EH (cell line): ENCODE measurements at places on chromosomes 3 and 15.
A peak's percentile ranks its signal among the peaks of the same experiment; 100 is the strongest.

DNA sequence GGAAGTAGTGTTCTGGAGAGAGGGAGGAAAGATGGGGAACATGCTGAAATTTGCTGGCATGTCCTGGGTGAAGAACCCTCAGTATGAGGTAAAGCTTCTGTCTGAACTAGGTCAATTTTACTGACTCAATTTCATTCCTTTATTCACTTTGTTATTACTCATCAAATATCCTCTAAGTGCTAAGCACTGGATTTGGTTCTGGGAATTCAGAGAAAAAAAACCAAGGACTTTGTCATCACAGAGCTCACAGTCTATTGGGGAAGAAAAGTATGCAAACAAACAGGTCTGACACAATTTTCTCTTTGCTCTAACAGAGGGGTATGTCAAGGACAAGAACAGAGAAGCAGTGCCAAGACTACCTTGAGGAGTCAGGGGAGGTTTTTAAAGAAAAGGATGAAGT is 68.0 kb downstream of the TFG start:
- DNase-seq, result peak; percentile 76

GRCh38 chr3:136380530-136380929 is 130.4 kb downstream of the PCCB start:
- DNase-seq, result peak; percentile 42

DNA sequence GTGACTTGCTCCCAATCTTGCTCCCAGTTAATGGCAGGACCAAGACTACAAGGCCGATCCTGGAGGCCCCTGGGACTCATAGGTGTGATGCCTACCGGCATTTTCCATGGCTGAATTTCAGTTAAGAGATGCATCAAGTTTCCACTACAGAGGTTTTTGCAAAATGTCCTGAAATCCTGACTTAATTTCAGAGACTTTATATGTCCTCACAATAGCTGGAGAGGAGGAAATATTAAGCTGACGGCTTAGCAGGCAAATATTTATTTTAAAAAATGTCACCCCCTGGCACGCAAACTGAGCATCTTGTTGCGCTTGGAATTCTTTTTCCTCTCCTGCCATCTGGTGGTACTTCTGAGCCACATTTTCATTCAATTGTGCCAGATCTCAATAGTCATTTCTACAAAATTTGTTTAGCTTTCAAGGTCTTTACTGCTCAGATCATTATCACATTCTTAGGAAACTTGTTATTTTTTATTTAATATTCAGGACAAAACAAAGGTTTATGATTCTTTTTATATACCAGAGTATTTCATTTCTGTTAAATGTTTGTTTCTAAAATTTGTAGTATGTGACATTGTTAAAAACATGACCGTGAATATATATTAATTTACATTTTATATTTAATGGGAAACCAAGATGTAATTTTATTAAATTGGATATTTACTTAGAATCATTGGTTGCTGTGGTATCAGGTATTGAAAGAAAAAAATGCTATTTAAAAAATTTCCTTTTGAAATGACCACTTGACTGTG is 189.2 kb upstream of the THRB start:
- DNase-seq, result peak; percentile 65

- peak; percentile 98 for DNase-seq
Measured at GRCh38 chr3:58628823-58629562, 37.6 kb downstream of the FAM3D start.

DNA sequence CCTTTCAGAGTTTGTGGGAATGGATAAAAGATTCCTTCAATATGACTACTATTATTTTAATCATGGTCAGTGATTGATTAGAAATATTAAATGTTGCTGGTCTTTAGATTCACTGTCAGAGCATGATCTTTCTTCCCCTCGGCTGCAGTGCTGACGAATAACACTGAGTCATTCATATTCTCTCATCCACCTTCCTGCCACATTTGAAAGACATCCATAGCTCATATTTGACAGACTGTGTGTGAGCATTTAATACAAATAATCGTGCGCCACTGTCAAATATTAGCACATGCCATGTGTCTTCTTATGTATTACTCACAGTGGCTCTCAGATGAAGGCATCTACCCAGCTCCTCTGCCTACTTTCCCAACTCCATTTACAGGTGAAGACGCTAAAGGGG is 476.5 kb upstream of the TPRG1 start:
- no peak for DNase-seq

DNA sequence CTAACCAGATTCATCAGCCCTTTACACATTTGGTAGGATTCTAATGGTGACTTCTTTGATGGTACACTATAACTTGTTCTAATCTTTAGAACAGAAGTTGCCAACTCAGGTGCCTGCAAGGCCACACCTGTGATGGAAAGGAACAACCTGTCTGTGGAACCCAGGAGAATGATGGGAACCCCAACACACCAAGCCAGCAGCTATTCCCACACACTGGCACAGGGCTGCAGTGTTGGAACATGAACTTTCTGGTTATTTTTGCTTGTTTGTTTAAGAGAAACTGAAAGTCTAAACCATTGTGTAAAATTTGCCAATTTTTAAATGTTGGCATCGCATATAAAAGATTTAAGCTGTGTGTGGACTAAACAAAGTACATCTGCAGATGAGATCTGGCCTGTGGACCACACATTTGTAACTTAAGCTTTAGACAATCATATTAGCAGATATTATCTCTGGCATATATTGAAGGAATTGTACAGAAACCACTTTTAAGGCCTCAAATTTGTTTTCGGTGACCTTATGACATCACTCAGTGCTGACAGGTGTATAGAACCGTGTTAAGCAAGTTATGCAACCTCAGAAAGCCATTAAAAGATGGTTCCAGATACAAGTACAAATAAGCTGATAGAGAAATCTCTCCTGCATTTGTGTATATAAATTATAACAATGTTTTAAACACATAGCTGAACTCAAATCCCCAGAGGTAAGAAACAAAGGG is 242.9 kb downstream of the SLC9A9 start:
- no peak for DNase-seq

GRCh38 chr3:143201870-143202752 is 82.5 kb downstream of the CHST2 start:
- DNase-seq, result no peak

GRCh38 chr15:78210349-78210717 is 24.0 kb downstream of the ACSBG1 start:
- no peak for DNase-seq

- DNase-seq, result peak; percentile 66
Measured at GRCh38 chr3:45205126-45205525, 21.0 kb downstream of the TMEM158 start.

DNA sequence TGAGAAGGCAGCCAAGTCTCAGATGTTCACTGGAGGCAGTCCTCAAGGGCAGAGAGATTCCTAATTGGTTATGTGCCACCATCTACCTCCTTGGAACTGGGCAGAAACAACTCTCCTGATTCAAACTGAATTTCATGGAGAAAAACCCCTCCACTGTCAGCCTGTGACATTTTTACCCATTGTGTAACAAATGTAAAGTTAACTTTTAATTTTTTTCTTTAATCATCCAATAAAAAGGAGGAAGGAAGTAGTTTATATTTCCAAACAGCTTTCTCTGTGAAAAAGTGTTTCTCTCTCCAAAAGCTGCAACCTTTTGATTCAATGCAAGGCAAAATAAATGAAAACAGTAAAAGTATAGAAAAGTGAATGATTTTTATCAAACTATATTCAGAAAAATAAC is 510 bp upstream of the COLQ start:
- no peak for DNase-seq

- DNase-seq, result peak; percentile 63
Measured at GRCh38 chr3:38651153-38651789, 1.8 kb upstream of the SCN5A start.

GRCh38 chr3:121975702-121976302 is 46.2 kb downstream of the ILDR1 start:
- no peak for DNase-seq

GRCh38 chr15:70486451-70487386 is 276.6 kb downstream of the UACA start:
- peak; percentile 42 for DNase-seq

- peak; percentile 98 for DNase-seq
Measured at GRCh38 chr3:43769097-43769884, 78.6 kb downstream of the ABHD5 start.

DNA sequence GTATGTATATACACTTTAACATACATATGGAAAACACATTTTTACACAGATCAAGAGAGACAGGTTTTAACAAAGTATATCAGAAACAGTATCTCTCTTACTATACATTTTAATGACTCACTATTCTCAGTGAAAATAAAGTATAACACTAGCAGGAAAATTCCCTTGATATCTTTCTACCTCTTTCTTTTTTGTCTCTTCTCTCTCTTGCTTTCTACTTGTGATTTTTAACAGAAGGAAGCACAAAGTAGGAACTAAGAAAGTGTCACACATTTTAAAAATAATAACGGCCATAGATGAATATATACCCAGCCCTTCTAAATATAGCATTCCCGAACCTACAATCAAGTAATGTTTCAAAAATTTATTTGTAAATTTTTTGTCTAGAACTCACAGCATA is 4.8 kb downstream of the DENND4A start:
- DNase-seq, result no peak

- DNase-seq, result no peak
Measured at GRCh38 chr3:111035902-111036301, 35.7 kb upstream of the NECTIN3 start.

GRCh38 chr3:5428607-5429516 is 241.4 kb downstream of the EDEM1 start:
- no peak for DNase-seq

- DNase-seq, result no peak
Measured at GRCh38 chr15:92881211-92881754, 18.8 kb upstream of the CHD2 start.

DNA sequence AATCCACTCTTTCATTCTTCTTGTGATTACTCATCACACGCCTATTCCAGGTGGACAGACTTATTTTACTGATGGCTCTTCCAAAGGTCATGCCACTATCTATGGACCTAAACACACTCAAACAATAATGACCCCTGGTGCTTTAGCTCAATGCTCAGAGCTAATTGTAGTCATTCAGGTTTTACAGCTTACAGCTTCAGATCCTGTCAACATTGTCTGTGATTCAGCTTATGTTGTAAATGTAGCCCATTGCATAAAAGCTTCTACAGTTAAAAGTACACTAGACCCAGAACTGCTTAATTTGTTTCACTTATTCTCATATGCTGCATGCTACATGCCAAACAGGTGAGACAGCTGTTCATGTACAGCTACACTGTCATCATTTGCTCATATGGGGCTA is 49.2 kb downstream of the LSM3 start:
- DNase-seq, result peak; percentile 44

GRCh38 chr3:64541803-64542202 is 146.0 kb downstream of the ADAMTS9 start:
- DNase-seq, result no peak

GRCh38 chr3:33716227-33716626 is 1.8 kb downstream of the CLASP2 start:
- DNase-seq, result no peak

DNA sequence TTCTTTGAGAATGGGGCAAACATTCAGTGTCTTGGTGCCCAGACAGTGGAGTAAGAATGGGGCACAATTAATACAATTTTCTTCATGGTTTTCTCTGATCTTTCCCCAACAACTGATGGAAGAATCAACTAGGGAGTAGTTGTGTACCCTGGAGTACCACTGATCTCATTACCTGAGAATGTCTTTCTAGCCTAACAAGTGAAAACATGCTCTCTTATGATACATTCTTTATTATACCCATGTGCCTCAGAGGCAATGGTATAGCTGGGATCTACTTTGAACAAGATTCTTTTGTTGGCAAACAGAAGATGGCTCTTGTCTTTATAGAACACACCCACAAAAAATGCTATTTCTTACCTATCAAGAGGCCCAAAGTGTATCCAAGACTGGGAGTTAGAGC is 250.6 kb upstream of the CMC1 start:
- no peak for DNase-seq

DNA sequence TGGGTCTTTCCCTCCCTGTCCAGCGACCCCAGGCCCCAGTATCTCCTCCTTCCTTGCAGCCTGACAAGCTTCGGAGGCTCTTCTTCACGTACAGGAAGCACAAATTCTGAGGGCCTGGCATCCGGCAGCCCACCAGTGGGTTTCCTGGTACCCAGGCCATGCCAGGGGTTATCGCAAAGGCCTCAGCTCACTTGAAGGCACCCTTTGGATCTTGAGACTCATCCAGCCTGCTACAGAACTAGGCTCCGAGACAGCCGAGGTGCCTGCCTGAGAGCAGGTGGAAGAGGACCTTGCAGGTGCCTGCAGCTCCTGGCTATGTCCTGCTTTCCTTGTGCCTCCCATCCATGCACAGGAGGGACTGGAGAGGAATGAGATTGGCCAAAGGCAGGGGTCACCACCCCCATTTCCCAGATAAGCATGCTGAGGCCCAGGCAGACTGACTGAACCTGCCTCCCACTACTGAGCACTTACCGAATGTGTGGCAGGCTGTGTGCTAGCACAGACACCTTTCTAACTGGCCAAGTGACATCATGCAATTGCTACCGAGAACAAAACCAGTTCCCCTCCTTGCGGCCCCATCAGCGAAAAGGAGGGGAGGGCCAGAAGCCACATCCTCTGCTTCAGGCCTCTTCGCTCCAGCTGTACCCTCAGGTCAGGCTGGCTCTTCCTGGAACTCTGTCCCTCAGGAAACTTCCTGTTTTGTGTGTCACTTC is 11.2 kb downstream of the SH2D7 start:
- no peak for DNase-seq

GRCh38 chr3:178169421-178169820 is 366.8 kb upstream of the KCNMB2 start:
- no peak for DNase-seq
